Astrocyte (in vitro differentiated cells and primary cell): ENCODE measurements at places on chromosomes 1 and 21. TPM values are rescaled to one million over a fixed set of nuclear protein-coding genes. Genes with fewer than 3 reads are reported as not detected.

DNA sequence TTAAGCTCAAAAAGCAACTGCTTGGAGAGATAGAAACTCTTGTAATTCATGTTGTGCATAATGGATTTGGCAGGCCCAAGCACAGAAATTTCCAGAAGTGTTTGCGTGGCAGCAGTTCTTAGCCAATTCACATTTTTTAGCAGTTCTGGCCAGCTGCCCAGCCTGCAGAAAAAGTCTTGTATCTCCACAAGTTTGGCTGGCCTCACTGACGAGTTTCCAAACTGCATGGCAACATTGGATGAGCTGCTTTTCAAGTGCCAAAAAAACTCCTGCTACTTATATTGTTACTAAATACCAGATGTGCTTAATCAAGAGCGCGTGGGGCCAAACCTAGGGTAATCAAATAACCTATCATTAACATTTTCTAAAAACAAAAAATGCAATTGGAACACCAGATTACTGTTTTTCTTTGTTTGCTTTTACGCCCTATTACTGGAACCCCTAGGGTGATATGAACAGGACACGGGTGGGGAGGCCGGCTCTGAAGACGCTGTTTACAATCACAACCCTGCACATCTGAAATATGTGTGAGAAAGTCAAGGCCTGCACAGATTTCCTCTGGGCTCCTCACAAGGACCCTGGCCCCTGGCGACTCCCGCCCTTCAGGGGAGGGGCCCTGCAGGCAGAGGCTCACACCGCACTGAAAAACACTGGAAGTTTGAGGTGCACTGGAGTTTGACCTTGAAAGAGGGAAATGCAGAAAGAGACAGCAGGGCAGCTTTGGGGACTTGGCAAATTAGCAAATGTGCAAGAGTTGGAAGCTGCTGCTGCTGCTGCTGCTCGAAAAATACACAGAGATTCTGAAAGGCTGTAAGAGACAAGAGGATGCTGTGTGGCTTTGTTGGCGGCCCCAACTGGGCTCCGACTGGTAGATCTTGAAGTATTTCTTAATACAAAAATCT is 55.2 kb upstream of the TARBP1 start:
- no peaks in the 10 kb centered on the region for H3K36me3 ChIP-seq
- DNase-seq: peak; percentile 97
- no peaks in the 10 kb centered on the region for H3K27me3 ChIP-seq
- H3K27ac ChIP-seq: peak overlapping the region; percentile 92

- peak; percentile 66 for DNase-seq
- no peaks in the 10 kb centered on the region for H3K27me3 ChIP-seq
- H3K27ac ChIP-seq: no peak overlapping the region
- no peaks in the 10 kb centered on the region for H3K36me3 ChIP-seq
- no peak overlapping the region for H3K4me3 ChIP-seq
Measured at GRCh38 chr1:46179138-46180081, 3.1 kb upstream of the P3R3URF start.

GRCh38 chr1:30514137-30514654 is 209.2 kb downstream of the MATN1 start:
- H3K27ac ChIP-seq: no peak overlapping the region
- H3K36me3 ChIP-seq: no peaks in the 10 kb centered on the region
- H3K4me3 ChIP-seq: no peak overlapping the region
- peaks cover 15% of the 10 kb centered on the region for H3K4me1 ChIP-seq

- no peaks in the 10 kb centered on the region for H3K27me3 ChIP-seq
Measured at GRCh38 chr1:83512373-83513193, 486.3 kb downstream of the TTLL7 start.

- no peak overlapping the region for H3K4me3 ChIP-seq
- no peak overlapping the region for H3K27ac ChIP-seq
- no peaks in the 10 kb centered on the region for H3K27me3 ChIP-seq
- DNase-seq: no peak
- H3K4me1 ChIP-seq: peaks cover 4% of the 10 kb centered on the region
Measured at GRCh38 chr21:41799763-41800162, 32.9 kb upstream of the RIPK4 start.

Gene RXFP4
- not detected in 2 replicates for total RNA-seq

Gene HORMAD1
- total RNA-seq: not detected in 2 replicates

Gene SLC25A34
- total RNA-seq: 0.73 and 1.0 TPM in 2 replicates

Gene TNNT2
- total RNA-seq: 2.2 and 6.1 TPM in 2 replicates
